Fibroblast of skin of scalp (primary cell): ENCODE measurements at places on chromosomes 16 and 17.
A peak's percentile ranks its signal among the peaks of the same experiment; 100 is the strongest.

DNA sequence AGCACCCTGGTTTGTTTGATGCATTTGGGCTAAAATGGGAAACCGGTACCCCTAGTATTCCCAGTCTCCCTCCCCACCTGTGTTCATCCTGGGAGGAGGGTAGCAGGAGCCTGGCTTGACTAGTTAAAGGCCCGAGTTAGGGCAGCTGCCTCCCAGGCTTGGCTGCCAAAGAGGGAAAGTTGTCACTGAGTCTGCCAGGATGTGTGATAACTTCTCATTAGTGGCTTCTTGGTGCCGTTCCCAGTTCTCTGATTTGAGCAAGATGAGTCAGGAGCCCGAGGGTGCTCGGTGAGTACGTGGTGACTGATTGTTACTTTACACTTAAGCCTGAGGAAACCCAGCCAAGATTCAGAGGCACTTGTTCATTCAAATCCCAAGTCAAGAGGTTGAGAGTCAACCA is 2.5 kb downstream of the KRT32 start:
- DNase-seq: peak; percentile 90

DNA sequence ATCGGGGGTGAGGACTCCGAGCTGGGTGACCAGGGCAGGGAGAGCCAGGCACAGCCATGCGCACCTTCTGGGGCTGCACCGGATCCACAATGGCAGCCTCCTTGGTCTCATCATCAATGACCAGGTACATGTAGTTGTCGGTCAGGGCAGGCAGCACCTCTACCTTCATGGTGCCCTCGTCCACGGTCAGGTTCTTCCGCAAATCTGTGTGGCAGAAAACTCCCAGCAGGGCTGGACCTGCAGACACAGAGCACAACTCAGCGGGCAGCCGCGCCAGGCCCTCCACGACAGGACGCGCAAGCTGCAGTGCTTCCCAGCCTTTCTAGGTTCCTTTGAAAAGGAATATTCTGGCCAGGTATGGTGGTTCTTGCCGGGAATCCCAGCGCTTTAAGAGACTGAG is 3.8 kb downstream of the HAGH start:
- no peak for DNase-seq

DNA sequence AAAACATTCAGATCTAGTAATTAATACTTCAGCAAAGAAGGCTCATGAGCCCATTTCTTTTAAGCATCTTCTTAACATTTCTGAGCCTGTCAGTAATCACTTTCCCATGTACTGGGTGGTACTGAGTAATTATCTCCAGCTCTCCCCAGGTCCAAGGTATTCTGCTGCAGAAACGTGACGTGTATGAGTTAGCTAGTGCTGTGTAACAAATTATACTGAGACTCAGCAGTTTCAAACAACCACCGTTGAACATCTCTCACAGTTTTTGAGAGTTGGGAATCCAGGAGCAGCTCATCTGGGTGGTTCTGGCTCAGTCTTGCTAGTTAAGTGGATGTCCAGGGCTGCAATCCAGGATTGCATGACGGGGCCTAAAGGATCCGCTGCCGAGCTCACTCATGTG is 25.2 kb downstream of the C16orf95 start:
- no peak for DNase-seq

DNA sequence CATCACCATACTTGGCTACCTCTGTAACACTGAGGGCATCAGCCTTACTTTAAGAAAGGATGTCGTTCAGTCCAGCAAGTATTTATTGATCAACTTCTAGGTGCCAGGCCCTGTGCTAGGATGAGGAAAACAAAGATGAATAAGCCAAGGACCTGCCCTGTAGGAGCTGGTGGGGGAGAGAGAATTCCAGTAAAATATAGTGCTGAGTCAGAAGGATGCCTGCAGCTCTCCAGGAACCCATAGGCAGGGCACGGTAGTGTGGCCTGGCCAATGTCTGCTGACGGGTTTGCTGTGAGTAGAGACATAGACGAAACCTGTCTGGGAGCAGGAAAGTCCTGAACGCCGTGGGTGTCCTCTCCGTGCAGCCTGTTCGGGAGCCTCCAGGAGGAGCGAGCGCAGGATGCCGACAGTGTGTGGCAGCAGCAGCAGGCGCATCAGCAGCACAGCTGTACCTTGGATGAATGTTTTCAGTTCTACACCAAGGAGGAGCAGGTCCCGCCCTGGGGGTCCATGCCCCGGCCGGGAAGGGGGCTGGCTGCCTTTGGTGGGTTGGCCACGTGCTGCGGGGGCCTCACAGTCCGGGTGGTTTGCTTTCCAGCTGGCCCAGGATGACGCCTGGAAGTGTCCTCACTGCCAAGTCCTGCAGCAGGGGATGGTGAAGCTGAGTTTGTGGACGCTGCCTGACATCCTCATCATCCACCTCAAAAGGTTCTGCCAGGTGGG is 55.6 kb downstream of the USP43 start:
- DNase-seq: no peak

DNA sequence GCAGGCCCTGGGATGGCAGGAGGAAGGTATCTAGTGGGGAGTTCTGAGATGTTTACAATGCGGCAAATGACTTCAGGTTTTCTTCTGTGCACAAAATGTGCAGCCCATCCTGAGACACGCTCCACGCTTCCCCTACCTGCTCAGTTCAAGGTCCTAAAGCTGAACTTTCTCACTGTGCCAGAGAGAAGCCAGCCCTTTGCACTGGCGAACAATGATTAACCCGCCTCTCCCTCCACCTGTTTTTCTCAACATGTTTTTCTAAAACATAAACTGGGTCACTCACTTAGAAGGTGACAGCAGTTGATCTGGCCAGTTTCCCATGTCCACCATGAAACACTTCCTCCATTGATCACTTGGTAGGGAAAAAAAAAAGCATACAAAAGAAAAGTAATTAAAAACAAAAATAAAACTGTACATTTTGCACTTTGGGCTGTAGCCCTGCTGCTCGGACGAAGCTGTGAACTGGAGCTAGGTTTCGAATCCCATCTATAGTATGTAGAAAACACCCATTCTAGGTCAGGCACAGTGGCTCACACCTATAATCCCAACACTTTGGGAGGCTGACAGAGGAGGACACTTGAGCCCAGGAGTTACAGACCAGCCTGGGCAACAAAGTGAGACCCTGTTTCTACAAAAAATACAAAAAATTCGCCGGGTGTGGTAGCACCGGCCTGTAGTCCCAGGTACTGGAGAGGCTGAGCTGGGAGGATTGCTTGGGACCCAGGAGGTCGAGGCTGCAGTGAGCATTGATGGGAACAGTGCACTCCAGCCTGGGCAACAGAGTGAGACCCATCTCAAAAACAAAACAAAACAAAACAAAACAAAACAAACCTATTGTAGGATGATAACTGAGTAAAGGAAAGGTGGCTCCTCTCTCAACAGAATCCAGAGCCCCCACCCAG is 6.1 kb upstream of the G6PC1 start:
- no peak for DNase-seq

DNA sequence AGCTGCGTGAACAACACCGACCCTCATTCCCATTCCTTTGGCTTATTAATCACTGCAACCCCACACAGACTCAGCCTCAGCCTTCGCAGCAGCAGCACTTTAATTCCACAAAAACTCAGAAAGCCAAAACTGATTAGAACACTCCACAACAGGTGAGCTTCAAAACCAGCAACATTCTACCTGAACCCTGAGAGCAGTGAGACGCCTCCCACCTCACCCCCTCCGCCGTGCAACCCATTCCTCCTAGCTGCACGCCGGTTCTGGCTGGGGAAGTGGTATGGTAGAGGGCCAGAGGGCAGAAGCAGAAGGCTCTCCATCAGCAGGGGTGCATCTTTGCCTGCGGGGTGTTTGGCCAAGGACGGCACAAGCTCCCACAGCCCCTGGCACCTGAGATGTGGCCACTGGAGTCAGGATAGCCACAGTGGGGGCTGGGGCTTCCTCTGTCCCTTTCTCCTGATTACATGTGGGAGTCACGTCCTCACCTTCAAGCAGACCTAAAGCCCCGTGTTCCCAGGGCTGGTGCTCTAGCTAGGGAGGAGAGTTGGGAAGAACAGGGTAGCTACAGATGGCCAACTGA is 1.6 kb downstream of the BORCS6 start:
- DNase-seq: no peak

DNA sequence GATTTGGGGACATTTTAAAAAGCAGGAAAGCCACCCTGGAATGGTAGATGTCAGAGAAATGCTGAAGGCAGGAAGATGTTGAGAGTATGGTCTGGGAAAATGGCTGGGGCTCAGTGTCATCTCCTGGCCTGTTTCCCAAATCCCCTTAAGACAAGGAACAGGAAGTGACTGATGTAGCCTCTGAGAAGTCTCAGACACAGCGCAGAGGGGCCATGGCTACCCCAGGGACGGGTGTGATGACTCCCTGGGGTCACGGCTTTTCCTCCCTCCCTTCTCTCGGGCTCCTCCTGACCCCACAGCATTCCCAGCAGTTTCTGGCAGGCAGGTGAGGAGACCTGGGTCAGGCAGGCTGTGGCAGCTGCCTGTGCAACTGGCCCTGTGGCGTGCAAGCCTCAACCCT is 45.4 kb downstream of the RAP1GAP2 start:
- peak; percentile 62 for DNase-seq

- DNase-seq: no peak
These were observed 193.4 kb upstream of the CPHXL start for GRCh38 chr16:75919664-75920063.

- DNase-seq: no peak
These were observed 13.1 kb upstream of the SEPHS2 start for GRCh38 chr16:30458561-30459394.

DNA sequence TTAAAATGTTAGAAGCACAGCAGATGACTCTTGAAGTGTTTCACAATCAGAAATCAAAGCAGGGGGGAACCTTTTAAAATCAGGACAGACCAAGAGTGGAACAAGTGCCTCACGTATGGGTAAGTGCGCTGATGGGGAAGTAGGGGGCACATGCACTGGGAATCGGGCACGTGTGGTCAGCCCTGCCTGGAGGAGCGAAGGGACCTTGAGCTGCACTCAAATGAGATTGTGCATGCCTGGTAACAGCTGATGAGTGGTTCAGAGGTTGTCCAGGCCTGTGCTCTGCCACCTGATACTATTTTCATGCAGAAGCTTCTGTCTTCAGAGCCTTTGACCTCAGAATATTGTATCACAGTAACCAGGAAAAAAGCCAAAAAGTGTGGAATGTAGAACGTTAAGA is 13.7 kb upstream of the XYLT2 start:
- DNase-seq: no peak

DNA sequence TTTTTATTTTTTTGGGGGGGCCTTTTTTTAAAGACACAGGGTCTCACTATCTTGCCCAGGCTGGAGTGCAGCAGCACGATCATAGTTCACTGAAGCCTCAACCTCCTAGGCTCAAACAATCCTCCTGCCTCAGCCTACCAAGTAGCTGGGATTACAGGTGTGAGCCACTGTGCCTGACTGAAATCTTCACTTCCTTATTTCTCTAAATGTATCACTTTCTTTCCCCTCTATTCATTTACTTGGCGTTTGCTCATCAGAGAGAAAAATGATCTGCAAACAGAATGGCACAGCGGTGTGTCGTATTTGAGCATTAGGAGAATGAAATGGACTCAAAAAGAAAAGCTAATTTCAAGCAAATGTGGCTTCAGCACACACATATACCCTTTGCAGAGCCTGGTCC is 44.3 kb upstream of the CDH5 start:
- no peak for DNase-seq

- DNase-seq: no peak
These were observed 6.2 kb downstream of the SLC13A5 start for GRCh38 chr17:6706996-6707395.

- DNase-seq: no peak
These were observed 17.9 kb upstream of the TMIGD1 start for GRCh38 chr17:30351735-30352134.

DNA sequence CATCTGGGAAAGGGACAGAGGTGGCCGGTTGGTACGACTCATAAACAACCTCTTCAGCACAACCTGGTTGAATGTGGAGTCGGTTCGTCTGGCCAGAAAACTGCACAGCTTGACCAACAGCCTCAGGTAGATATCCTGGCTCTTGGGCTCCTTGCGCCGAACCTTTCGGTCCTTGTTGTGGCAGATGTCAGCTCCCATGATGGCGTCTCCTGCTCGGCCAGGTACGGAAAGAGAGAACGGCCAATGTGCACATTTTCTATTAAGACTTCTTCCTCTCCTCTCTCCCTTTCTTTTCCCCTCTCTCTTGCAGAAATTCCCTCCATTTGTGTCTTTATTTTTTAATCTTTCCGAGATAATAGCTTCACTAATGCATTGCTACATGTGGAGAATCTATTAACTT is 41.8 kb upstream of the CNTNAP4 start:
- DNase-seq: no peak

DNA sequence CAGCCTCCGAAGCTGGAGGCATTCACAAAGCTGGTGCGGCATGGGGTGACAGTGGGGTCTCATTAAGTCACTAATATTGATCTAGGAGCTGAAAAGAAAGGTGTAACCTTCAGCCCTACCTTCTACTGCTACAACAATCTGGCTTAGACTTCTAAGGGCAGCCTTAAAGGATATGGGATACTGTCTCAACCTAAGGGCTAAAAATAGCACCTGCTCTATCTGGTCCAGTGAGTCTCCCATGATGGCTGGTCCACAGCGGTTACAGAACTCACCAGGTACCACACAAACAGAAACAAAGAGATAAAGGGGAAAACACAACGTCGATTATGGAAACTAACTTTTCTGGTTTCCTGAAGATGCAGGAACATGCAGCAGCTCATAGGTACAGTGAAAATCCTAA is 115.8 kb downstream of the SMG6 start:
- DNase-seq: no peak

GRCh38 chr17:44926821-44927525 is 11.7 kb upstream of the GFAP start:
- DNase-seq: no peak

- DNase-seq: peak; percentile 64
These were observed 13.3 kb upstream of the COG7 start for GRCh38 chr16:23466162-23466885.

GRCh38 chr17:46264456-46265198 is 30.3 kb upstream of the LRRC37A start:
- peak; percentile 91 for DNase-seq

- peak; percentile 59 for DNase-seq
These were observed 29.3 kb downstream of the MXRA7 start for GRCh38 chr17:76681222-76682137.

GRCh38 chr16:71672803-71673581 is 47.0 kb downstream of the MARVELD3 start:
- peak; percentile 13 for DNase-seq

GRCh38 chr16:71373073-71373472 is 14.6 kb downstream of the CALB2 start:
- DNase-seq: no peak

DNA sequence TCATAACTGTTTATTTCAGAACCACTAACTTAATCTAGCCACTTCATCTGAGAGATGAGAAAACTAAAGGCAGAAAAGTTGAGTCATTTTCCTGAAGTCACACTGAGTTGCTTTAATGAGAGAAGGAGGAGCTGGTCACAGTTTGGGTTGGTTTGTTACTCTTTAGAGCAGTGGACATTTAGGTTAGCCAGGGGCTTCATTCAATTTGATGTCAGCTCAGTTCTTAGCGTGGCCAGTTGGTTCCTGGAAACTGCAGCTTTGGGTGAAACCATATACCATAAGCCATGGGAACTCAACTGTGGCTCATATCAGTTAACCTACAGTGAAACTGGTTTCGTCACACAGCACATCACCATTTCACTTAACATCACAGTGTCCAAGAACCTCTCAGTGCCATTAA is 59.2 kb upstream of the ADORA2B start:
- DNase-seq: no peak
